CD4-positive, alpha-beta T cell treated with Interleukin-2 at 100 ng/mL for 4 hours (primary cell): ENCODE measurements at places on chromosomes 1 and 21.

DNA sequence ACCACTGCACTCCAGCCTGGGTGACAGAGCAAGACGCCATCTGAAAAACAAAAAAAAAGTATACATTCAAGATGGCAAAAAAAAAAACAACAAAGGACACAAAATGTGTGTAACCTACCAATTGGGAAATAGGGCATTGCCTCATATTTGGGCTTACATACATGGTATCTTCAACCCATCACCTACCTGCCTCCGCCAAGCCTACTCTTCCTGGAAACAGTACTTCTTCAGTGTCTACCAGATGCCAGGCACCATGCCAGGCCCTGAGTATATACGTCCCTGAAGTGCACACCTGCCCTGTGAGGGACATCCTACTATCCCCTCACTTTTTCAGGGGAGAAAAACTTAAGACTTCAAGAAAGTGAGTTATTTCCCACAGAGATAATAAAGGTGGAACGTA lies 160.2 kb downstream of the TOMM20 start:
- no peak for DNase-seq

- DNase-seq = no peak
Measured at GRCh38 chr1:153550827-153551500, 1.9 kb upstream of the S100A3 start.

DNA sequence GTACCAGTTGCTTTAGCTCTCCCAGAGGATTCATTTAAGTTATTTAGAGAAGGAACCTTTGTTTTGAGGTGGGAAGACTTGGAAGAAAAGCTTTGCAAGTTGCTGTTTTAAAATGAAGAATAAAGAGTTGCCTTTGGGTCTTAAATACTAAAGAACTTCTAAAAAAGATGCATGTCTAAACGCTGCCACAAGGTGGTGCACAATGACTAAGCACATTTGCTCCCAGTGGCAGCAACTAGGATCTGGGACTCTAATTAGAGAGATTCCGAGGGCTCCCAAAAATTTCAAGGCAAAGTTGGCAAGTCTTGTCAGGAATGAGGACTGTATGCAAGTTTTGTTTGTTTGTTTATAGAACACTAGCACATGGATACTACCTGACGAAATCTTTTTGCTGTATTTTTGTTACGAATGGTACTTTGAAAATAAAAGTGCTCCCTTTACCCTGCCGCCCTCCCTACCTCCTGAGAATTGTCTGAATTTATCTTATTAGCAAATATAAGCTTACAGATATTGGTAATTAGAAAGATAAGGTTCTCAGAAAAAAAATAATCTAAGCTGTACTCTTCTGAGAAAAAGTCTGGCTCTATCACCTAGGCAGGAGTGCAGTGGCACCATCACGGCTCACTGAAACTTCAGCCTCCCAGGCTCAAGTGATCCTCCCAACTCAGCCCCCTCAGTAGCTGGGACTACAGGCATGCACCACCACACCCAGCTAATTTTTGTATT lies 121.8 kb downstream of the HFM1 start:
- DNase-seq = peak; percentile 50

DNA sequence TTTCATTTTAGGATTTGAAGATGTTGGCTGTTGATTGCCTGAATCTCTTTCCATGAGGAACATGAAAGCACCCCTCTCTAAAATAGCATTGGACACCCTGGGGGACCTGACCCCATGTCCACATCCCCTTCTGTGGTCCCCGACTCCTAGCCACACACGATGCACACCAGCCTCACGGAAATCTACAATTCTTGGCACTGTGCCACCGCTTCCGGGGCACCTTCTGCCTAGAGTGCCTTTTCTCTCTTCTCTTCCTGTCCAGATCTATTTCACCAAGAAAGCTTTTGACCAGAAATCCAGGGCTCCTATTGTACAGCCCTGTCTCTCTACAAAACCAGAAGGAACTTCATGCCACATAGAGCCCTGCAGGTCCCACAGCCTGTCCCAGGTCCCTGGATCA lies 50.3 kb downstream of the MYSM1 start:
- DNase-seq = peak; percentile 8

- DNase-seq = no peak
Measured at GRCh38 chr1:33267468-33268205, 11.3 kb downstream of the ZNF362 start.

DNA sequence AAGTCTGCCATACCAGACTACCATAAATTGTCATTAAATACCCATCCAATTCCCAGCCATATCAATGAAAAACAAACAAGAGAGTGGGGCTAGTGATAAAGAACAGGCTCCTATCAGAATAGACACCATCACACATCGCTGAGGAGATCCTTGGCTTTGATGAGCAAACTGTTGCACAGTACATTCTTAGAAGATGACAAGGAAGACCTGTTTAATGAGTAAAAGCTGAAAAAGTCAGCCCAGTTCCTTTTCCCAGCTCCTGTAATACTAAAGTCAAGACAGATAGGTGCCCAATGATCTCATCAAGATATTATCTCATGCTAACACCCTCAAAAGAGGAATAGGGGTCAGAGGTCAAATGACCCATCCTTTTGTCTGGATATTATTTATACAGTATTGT lies 164.5 kb upstream of the COA6 start:
- no peak for DNase-seq

DNA sequence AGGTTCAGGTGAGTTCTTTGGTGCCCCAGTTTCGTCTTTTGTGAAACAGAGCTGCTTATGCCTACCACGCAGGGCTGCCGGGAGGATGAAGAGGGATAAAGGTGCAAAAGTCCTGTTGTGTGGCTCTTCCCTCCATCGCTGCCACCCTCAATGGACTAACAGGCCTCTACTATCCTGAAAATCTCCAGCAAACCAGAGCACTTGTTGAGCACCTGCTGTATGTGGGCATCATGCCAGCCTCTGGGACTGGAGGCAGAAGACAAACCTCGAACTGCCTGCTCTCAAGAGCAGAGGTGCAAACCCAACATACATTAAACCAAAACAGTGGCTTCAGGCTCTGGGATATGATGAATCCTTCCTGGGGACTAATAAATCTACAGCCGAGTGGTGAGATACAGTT lies 174.1 kb downstream of the ACTL8 start:
- no peak for DNase-seq

GRCh38 chr1:21329209-21329844 lies 39.1 kb upstream of the ECE1 start:
- DNase-seq = peak; percentile 38

DNA sequence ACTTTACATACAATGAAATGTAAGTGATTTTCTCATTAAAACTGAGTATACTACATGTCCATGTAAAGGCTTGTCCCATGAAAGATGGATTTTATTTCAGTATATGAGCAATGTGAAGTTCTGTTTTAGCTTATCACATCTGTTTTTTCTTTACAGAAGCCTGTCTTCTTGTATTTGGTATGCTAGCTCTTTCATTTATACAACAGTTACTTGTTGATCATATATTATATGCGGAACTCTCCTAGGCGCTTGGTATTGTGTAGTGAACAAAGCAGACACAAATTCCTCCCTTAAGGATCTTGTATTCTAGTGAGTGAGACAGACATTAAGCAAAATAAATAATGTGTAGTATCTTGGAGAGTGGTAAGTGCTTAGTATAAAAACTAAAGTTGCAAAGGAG lies 10.6 kb downstream of the MAP3K21 start:
- DNase-seq = no peak

GRCh38 chr1:246043556-246043955 lies 463.5 kb downstream of the SMYD3 start:
- no peak for DNase-seq

GRCh38 chr1:152959273-152959672 lies 11.2 kb upstream of the SPRR4 start:
- DNase-seq = no peak

DNA sequence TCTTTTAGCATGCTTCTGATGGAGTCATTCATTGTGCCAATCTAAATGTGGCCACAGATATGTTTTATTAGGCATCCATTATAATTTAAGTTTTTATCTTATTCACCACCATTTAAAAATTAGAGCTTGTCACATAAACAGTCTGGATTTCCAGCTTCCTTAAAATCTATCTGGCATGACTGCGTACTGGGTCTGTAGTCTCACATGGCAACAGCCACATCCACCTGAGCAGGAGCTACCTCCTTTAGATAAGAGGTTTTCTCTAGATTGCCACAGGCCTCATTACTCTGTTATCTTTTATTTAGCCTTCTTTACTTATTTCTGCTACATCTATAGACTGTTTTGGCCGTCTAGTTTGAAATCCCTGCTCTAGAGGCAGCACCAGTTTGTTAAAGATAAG lies 29.1 kb downstream of the B3GALT2 start:
- no peak for DNase-seq

GRCh38 chr1:19647643-19648042 lies 3.5 kb downstream of the NBL1 start:
- DNase-seq = peak; percentile 20

- DNase-seq = no peak
Measured at GRCh38 chr1:167099851-167100250, 6.0 kb downstream of the STYXL2 start.

DNA sequence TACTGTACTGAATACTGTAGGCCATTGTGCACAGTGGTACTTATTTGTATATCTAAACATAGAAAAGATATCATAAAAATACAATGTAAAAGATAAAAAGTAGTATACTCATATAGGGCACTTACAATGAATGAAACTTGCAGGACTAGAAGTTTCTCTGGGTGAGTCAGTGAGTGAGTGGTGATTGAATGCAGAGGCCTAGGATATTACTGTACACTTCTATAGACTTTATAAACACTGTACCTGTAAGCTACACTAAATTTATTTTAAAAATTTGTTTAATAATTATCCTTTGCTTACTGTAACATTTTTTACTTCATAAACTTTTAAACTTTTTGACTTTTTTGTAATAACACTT lies 82.5 kb downstream of the FGGY start:
- no peak for DNase-seq

DNA sequence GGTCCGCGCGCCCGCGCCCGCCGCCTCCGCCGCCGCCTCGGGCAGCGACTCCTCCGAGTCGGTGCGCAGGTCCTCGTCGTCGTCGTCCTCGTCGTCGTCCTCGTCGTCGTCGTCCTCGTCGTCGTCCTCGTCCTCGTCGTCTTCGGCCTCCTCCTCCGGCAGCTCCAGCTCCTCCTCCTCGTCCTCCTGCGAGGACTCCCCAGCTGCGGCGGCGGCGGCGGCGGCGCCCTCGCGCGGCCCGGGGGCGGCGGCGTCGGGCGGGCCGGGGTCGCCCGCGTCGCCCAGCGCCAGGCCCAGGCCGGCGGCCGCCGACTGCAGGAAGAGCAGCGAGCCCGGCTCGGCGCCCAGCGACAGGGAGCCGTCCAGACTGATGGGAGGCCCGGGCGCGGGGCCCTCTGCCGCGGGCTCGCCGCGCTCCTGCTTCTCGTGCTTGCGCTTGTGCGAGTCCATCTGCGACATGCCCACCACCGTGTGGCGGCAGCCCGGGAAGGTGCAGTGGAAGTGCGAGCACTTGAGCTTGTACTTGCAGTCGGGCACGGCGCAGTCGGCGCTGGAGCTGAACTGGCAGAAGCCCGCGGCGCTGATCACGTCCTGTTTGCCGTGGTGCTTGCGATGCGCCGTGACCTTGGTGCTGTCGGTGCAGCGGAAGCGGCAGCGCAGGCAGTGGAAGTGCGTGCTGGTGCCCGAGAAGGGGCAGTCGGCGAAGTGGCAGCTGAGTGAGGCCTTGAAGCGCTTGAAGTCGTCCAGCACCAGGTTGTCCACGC lies 157.3 kb downstream of the CASZ1 start:
- DNase-seq = no peak

GRCh38 chr1:15411593-15412137 lies 2.0 kb downstream of the EFHD2 start:
- DNase-seq = peak; percentile 51

GRCh38 chr1:54825696-54826095 lies 24.6 kb upstream of the TTC22 start:
- no peak for DNase-seq

- no peak for DNase-seq
Measured at GRCh38 chr1:184945029-184945428, 29.3 kb downstream of the NIBAN1 start.

- DNase-seq = no peak
Measured at GRCh38 chr1:8976896-8977450, 31.3 kb downstream of the CA6 start.

DNA sequence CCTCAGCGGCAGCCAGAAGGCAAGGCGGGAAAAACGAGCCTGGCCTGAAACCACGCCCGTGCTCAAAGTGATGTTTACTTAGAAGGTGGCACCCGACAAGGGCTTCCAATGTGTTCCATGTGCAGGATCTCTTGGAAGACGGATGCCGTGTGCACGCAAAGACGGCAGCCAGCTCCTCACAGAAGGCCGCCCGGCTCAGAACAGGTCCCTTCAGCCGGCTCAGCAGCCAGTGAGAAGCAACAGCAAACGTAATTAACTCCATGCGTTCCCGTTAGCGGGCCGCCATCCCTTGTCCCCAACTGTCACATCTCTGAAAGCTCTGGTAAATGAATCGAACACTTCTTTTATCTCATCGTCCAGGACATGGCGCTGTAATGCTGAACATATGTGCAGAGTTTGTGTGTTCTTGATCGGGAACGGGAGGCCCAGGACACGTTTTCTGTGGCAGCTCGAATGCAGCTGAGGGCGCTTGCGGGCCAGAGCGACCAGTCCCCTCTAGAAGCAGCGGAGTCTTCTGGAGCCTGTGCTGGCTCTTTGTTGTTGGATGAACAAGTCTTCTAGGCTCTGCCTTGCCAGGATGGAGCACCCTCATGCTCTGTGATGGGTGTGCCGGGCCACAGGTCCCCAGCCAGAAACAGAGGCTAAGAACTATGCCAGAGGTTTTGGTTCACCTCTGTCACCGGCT lies 94.6 kb upstream of the ARHGEF16 start:
- no peak for DNase-seq

DNA sequence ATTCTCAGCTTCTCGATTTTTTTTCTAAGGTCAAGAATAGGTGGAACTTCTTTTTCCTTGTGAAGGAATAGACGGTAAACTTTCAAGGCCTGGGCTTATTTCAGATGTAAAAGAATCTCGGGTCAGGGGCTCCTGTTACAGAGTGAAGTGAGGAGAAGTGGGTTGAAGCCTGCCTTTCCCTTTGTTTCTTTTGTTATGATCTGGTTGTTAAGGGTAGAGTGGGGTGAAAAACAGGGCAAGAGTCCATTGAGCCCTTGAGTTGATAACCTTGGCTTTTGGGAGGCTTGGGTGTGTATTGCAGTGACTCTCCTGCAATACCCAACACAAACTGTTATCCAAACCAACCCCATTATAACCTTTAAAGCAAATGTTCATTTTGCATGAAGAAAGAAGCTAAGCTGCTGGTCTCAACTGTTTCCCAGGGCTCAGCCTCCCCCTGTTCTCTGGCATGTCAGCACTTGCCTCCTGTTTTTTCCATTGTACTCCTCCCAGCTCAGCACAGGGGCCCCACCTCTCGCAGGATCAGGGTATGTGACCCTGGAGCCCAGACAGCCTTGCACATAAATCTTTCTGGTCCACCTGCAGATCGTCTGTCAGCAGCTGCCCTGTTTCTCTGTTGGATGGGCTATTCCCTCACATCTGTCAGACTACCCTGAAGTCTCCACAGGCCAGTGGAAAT lies 102.4 kb downstream of the CACHD1 start:
- no peak for DNase-seq

DNA sequence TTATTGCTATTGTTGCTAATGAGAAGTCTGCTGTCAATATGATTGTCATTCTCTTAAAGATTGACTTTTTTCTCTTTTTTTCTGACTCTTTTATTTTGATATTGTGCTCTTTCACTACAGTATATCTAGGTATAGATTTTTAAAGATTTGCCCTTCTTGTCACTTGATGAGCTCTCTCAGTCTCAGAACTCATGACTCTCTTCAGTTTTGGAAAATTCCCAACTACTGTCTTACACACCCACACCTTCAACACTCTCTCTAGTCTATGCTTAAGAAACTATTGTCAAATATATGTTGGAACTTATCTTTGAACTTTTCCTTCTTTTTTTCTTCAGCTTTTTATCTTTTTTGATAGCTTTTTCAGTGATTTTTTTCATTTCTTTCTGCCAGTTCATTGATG lies 50.6 kb downstream of the LMO4 start:
- DNase-seq = no peak
